Effector memory CD8-positive, alpha-beta T cell (primary cell): ENCODE measurements at places on chromosomes 5 and 9.

- no peak for DNase-seq
Observed at GRCh38 chr9:70801181-70801829, 320.1 kb downstream of the TRPM3 start.

- DNase-seq: no peak
Observed at GRCh38 chr9:89213396-89213880, 34.8 kb upstream of the SHC3 start.

- DNase-seq: no peak
Observed at GRCh38 chr5:93892481-93892880, 151.1 kb upstream of the POU5F2 start.

DNA sequence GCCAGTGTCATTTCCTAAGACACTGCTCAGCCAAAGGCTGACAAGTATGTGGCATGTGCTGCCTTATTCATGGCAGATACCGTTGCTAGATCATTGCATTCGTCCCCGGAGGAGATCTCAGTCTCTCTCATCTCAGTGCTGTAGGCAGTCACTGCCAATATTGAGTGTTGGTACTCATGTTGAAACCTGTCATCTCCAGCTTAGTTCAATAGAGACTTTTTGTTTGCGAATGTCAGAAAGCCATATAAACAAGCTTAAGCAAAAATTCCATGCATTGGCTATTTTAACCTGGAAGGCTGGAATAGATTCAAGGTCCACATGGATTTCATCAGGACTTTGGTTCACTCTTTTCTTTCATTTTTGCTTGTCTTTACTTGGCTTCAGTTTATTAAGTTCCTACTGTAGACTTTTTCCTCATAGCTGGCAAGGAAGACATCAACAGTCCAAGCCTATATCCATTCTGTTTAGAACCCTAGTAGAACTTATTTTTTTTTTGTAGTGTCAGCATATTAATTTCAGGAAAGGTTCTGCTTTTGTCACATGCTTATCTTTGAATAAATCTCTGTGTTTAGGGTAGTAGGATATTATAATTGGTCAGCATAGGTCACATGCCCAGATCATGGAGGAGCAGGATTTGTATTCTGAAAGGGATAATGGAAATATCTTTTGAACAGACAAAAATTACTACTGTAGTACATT, 66.8 kb downstream of the FCHO2 start:
- no peak for DNase-seq

- DNase-seq: no peak
Observed at GRCh38 chr5:160260881-160261815, 31.8 kb downstream of the FABP6 start.
